Bronchial epithelial cell (primary cell): ENCODE measurements at places on chromosomes 5 and 9.

GRCh38 chr9:116632990-116633838 lies 53.9 kb upstream of the TRIM32 start:
- no peak for DNase-seq

DNA sequence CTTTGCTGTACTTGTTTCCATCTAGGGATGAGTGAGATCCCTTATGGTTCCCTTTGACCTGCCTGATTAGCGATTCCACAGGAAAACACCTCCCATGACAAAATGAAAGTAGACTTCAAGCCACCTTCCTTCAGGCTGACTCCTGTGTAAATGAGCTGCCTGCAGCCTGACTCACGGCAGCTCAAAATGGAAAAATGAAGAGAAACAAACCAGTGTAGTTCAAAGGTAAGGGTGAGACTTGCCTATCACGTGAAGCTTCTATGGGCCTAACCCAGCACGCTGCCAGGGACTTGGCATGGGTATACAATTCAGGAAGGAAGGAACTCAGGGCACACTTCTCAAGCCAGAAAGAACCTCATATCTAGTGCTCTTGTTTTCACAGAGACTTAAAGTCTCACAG lies 110.1 kb upstream of the LRRTM2 start:
- no peak for DNase-seq

DNA sequence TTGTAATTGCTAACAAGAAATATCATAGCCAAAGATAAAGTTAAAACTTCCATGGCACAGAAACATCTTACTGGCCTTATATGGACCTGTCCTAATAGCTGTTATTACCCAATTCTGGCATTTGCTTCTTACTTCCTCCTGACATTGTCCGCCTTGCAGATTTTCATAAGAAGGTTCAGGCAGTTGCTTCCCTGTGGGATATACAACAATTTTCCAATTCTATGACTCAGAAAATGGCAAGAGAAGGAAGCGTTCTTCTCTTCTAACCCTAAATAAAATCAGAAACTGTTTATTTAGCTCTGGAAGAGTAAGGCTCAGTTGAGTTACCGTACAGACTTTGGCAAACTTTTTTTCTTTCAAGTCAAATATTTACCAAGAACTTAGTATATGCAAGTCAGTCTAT lies 1.7 kb downstream of the PRKAA1 start:
- DNase-seq = peak; percentile 54

GRCh38 chr9:132663851-132664250 lies 5.9 kb downstream of the DDX31 start:
- DNase-seq = no peak

GRCh38 chr9:113462781-113463286 lies 693 bp upstream of the RGS3 start:
- no peak for DNase-seq

DNA sequence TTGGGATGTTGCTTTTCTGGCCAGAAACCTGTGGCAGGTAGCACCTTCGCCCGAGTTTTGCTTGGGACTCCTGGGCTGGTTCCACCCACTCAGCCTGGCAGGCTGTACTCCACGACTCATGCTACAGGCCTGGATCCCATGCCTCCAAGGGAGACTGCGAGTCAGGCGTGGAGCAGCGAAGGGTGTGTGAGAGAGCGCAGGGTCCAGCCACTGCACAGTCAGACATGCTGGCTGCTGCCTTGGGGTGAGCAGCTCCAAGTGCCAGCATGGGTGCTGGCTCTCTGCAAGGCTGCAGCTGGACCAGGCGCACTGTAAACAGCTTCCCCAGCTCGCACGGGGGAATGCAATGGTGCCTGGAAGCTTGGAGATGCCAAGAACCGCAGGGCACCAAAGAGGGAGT lies 249.6 kb upstream of the EDIL3 start:
- peak; percentile 27 for DNase-seq

- DNase-seq = no peak
Measured at GRCh38 chr5:6496636-6497035, 48.0 kb downstream of the UBE2QL1 start.

GRCh38 chr9:113895526-113895925 lies 19.4 kb downstream of the ZNF618 start:
- no peak for DNase-seq

- peak; percentile 96 for DNase-seq
Measured at GRCh38 chr9:20358207-20358606, 264.1 kb downstream of the MLLT3 start.

DNA sequence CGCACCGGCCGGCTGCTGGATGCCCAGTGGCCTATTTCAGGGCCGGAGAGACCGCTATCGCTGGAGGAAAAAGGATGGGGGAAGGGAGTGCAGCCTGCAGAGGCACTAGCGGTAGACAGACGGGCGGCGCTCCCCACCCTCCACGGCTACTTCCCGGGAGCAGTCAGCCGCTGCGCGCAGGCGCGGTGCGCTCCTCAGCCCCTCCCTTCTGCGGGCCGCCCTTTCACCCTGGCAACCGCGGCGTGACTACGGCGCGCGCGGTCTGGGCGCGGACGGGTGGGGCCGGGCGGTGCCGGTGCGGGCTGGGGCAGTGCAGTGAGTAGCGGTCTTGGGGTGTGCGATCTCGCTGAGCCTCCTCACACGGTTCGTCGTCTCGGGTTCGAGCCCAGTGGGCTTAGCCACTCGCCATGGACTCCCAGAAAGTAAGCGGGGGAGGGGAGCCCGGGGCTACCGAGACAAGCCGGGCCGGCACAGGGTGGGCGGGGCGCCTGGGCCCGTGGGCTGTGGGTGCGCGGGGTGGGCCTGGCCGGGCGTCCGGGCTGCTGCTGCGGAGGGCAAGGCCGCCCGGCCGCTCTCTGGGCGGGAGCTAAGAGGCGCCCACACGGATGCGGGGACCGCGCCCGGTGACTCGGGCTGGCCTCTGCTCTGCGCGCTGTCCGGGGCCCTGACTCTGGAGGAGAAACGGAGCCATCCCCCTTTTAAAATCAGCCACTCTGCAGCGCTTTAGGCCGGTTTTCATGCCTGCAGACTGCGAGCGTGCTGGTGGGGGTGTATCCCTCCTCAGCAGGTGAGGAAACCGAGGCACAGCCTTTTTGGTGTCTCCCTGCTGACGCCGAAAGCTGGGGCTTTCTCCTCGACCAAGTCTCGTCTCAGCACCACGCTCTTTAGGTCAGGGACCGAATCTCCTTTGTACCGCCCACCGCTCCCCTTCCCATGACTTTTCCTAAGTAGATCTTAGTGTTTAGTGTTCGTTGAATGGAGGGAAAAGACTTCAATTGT lies at the start of gene FSD1L:
Gene FSD1L, plus strand, starts transcription at position 221 of the 999 bp plus-strand sequence. Its CDS starts 187 bp downstream, at position 408.
- peak; percentile 85 for DNase-seq

DNA sequence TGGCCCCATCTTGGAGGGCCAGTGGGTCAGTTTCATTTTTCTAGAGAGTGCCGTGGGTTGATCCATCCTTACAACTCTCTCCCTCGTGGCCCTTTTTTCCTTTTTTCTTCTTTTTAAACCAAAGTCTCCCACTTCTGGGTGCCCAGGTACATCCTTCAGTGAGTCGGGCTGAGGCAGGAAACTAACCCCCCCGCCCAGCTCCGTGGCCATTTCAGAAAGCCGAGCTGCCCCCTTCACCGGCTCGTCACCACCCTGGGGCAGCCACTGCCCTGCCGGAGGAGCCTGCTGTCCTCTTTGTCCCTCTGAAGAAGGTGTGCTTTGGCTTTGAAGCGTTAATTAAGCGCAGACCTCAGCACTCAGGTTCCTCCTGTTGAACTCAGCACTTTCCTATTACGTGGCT lies 5.2 kb downstream of the CFAP77 start:
- no peak for DNase-seq

DNA sequence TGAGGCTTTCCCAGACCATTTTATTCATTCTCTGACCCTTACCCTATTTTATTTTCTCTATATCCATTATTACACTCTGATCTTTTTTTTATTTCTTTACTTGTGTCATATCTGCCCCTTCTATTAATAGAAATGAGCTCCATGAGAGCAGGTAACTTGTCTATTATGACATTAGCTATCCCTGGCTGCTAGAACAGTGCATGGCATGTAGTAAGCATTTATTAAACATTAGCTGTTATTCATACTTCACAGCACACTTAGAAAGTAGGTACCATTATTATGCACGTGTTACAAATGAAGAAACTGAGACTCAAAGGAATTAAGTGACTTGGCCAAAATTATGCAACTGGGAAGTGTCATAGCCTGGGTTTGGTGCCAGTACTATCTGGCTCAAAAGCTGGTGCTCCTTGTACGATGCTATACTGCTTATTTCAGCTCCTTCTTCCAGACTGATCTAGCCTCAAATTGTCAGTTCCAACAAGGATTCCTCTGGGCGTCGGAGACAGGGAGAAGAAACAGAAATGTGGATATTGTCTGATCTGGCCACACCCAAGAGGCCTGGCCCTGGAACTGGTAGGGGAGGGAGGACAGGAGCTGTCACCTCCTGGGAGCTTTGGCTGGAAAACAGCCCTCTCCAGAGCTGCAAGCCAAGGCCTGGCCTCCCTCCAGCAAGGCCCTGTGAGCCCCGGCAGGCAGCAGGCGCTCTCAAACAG lies 10.8 kb upstream of the NIPAL4 start:
- DNase-seq = no peak

- DNase-seq = no peak
Measured at GRCh38 chr5:16461026-16461425, 4.6 kb downstream of the ZNF622 start.

GRCh38 chr5:81908771-81909170 lies 63.1 kb upstream of the ATG10 start:
- DNase-seq = no peak

GRCh38 chr5:113806250-113806649 lies 292.8 kb downstream of the YTHDC2 start:
- peak; percentile 42 for DNase-seq

DNA sequence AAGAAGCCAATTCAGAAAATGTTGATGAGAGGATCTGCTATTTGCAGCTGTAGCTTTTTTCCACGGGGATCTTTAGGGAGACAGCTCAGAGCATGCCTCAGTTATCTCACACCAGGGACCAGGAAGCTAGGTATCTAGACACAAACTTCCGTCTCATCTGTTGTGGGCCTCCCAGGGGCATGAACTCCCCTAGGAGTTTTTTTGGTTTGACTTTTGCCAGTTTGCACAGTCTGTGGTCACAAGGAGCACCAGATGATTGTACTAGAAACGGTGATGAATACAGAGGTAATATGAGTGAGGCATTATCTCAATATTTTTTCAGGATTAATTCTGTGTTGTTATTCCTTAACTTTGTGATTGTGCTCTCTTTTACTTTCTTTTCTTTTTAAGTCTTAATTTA lies 533.2 kb upstream of the SEMA6A start:
- DNase-seq = no peak

DNA sequence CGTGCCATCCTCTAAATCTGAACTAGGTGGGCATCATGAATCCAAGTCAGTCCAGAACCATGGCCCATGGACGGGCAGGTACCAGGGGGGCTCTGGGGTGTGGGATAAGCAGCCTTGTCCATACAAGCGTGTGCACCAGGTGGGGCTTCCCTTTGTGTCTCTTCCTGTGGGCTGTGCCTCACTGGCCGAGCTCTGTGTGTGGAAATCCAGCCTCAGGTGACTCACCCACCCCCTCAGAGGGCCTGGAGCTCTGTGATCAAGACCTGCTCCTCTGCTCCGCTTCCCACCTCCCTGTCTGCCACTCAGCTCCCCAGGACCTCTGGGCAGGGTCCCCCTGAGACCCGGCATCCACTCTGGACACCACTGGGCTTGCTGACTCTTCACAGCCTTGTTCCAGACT lies 33.0 kb downstream of the GADD45G start:
- peak; percentile 35 for DNase-seq

DNA sequence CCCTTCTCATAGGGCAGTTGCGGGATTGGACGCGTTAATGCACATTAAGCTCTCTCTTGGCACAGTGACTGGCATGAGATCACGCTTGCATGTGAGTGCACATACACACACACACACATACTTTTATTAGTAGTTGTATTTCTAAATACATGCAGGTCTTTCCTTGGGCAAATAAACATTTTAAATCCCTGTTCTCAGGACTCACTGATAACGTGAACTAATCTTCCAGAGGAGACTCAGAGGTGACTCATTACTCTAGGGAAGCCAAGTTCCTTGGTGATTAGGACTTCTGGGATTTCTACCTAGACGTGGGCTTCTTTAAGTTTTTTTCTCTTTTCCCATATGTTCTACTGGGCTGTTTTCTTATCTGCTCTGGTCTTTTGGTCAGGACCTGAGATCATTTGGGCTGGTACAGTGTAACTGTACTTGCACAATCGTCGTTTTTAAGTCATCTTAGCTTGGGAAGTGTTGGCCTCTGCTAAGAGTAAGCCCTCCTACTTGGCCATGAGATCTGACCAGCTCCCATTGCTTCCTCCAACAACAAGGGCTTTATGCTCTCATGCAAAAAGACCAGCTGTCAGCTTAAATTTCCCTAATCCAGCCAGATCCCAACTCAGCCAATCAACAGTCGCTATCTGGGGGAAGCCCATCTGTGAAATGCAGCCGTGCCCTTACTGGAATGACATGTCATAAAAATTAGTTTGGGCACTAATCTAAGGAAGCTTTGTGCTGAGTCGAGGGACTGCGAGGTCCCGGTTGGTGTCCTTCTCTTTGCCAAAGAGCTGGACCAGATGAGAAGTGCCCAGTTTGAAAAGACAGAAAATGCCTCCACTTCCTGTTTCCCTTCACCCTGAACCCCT lies 176.4 kb upstream of the ANKRD55 start:
- peak; percentile 95 for DNase-seq

DNA sequence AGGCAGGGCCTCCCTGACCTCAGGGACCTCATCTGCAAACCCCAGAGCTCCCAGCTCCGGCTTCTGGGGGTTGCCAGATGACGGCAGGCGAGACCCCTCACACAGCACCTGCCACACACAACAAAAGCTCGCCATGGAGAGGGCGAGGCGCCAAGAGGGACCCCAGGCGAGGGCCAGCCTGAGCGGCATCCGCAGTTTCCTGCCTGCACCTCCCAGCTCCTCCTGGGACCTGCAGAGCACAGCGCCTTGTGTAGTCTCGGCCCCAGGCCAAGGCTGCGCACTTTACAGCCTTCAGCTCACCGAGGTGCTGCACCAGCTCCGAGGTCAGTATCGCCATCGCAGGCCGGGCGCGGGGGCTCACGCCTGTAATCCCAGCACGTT lies 82.4 kb upstream of the ADAMTS2 start:
- DNase-seq = no peak

- DNase-seq = no peak
Measured at GRCh38 chr9:98962181-98962560, 18.5 kb downstream of the COL15A1 start.

DNA sequence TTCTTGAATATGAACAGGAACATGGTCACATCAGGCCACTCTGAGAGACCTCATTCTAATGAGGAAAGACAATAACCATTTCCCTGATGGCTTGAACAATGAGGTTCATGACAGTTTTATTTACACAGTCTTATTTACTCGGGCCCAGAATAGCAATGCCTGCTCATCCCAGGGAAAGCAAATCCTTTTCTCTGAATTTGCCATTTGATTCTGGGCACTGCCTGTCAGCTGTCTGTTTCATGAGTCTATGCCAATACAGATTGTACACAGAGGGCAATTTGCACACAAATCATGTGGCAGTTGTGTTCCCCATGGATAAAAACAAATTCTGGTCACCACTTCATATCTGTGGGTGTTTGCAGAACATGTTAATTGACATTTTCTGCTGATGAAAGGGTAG lies 492.5 kb downstream of the ACTL7B start:
- DNase-seq = no peak
